ENCODE measurements at places on chromosomes 16 and 17. TPM values are rescaled to one million over a fixed set of nuclear protein-coding genes. Genes with fewer than 3 reads are reported as not detected.
A peak's percentile ranks its signal among the peaks of the same experiment; 100 is the strongest.

The HSD11B2 gene
- total RNA-seq = 0.68 TPM

The RASL10B gene
- total RNA-seq = 16.2 TPM

The OR1F1 gene
- not detected for total RNA-seq

The TEKT3 gene
- total RNA-seq = not detected

The RCVRN gene
- not detected for total RNA-seq

The UNC45B gene
- total RNA-seq = not detected

- peak; percentile 86 for DNase-seq
These were observed 527 bp downstream of the TRAF4 start for GRCh38 chr17:28744104-28744971.

DNA sequence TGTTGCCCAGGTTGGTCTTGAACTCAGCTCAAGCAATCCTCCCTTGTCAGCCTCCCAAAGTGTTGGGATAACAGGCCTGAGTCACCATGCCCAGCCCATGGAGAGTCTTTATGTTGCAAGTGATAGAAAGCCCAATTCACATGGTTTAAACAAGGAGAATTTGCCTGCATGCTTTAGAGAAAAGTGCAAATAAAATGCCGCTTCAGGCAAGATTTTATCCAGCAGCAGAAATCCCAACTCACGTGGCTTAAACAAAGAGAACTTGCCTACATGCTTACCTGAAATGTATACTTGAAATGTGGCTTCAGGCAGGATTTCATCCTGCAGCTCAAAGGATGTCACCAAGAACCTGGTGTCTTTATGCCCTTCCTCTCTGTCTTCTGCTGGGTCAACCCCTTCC lies 28.8 kb upstream of the XYLT2 start:
- DNase-seq = no peak

DNA sequence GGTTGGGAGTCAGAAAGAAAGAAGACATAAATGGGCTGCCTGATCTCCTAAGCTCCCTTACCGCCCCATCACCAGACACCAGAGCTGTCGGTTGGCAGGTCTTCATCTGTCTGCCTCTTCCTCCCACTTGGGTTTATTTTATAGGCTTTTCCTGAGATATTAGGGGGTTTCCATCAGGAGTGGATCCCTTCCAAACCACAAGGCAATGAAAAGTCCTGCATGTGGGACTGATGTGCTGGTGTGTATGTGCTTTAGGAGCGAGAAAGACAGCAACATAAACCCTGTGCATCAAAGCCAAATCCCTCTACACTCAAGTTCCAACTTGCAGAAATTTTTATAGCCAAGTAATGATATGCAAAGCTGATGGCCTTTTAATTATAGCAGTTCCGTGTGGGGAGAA lies 389.5 kb downstream of the SLC39A11 start:
- DNase-seq = no peak

- no peak for DNase-seq
These were observed 1.0 kb downstream of the CPPED1 start for GRCh38 chr16:12802661-12803060.

GRCh38 chr16:27188633-27189032 lies 14.7 kb upstream of the KDM8 start:
- no peak for DNase-seq

- no peak for DNase-seq
These were observed 1.1 kb downstream of the SPEM1 start for GRCh38 chr17:7421186-7421585.

- no peak for DNase-seq
These were observed 40.7 kb downstream of the ACTG1 start for GRCh38 chr17:81471818-81472456.

- DNase-seq = no peak
These were observed 789.6 kb downstream of the CDH8 start for GRCh38 chr16:61246592-61246991.

- no peak for DNase-seq
These were observed 3.3 kb downstream of the STX4 start for GRCh38 chr16:31036691-31037090.

- no peak for DNase-seq
These were observed 58.5 kb upstream of the BCAR1 start for GRCh38 chr16:75309899-75310430.

GRCh38 chr16:22299036-22299435 lies 1.8 kb downstream of the POLR3E start:
- no peak for DNase-seq

DNA sequence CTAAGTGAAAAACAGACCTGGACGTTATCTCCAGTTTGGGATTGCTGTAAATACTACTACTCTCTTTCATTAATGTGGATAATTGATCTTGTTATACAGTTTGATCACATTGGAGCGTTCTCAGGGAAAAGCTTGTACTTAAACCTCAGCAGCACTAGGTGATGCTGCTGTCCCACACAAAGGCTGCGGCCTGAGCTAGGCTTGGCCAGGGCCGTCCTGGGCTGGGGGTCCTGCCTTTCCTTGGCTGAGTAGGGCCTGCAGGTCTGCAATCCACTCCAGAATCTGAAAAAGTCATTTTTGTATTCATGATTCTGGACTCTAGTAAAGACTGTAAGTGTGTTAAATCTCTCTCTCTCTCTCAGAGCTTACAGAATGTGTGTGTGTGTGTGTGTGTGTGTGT lies 23.7 kb upstream of the PMFBP1 start:
- no peak for DNase-seq

GRCh38 chr17:9527788-9528187 lies 47.8 kb downstream of the STX8 start:
- no peak for DNase-seq

DNA sequence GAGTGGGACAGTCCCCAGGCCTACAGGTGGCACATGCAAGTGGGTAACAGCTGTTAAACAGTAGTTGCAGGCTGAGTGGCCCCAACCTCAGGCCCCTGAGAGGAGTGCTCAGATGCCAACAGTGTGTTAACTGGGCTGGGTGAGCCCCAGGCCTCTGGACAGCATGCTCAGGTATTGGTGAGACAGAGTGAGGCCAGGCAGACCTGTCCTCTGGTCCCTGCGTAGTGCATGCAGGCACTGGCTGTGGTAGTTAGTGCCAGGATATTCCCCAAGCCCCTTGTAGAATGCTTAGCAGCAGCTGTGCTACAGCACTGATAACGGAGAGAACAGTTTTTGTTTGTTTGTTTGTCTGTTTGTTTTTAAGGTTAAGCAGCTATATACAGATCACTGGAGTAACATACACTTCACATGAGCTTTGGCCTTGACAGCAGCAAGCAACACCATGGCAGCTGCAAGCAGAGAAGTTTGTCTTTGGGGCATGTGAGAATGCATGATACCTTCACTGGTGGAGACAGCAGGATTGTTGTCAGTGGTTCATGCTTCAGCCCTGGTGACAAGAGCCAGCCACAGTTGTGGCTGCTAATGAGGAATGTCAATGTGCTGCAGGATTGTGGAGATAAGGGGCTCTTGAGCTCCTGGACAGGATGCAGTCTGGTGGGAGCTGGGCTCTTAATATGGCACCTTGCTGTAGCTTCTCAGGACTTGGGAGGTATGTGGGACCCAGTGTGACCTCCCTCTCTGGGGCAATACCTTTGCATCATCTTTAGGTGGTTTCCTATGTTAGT lies 614.4 kb downstream of the CDH11 start:
- no peak for DNase-seq

DNA sequence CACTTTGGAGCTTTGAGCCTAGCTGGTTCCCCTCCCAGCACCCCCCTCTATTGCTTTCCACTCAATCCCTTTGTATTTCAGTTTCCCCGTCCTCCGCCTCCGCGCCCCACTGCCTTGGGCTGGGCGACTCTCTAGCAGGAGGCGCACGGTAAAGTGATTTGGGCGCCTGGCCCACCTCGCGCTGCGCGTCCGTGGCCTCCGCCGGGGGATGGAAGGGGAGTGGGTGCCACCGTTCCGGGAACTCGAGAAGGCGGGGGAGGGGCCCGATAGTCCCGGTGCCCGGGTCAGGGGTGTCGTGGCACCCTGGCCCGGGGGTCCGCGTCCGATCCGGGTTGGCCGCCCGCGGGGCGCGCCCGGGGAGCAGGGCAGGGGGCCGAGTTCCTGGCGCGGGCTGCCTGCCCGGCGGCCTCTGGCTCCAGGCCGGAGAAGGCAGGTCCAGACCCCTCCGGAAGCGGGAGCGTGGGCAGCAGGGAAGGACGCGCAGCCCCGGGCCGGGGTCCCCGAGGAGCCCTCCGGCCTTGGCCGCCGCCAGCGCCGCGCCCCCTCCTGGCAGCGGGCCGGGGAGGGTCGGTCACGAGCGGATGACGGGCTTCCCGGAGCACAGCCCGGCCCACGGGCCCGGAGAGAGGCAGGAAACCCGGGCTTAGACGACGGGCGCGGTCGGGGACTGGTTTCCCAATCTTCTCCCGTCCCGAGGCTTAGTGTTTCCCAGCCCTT lies 15.8 kb downstream of the MEOX1 start:
- DNase-seq = no peak
